ENCODE measurements at places on chromosomes 12 and 14. TPM values are rescaled to one million over a fixed set of nuclear protein-coding genes. Genes with fewer than 3 reads are reported as not detected.

FLVCR2 gene
- 13.3 TPM for total RNA-seq

NPAS3 gene
- not detected for total RNA-seq

TSPAN8 gene
- 0.11 TPM for total RNA-seq

KLRC2 gene
- 1.7 TPM for total RNA-seq

ERP27 gene
- total RNA-seq: not detected

NRIP2 gene
- total RNA-seq: not detected

NUP107 gene
- 59.9 TPM for total RNA-seq

FOXA1 gene
- total RNA-seq: 6.5 TPM

ASB2 gene
- 0.76 TPM for total RNA-seq

SPSB2 gene
- 31.8 TPM for total RNA-seq

KRT2 gene
- total RNA-seq: not detected

ZDHHC22 gene
- total RNA-seq: 0.20 TPM

SYCP3 gene
- 0.08 TPM for total RNA-seq

Measured in A549 treated with dexamethasone at 1 μM for 4 hours (cell line).